ENCODE measurements at places on chromosomes 5 and 9.

- DNase-seq, result no peak
Observed at GRCh38 chr9:116279230-116279629, 125.6 kb downstream of the PAPPA start.

DNA sequence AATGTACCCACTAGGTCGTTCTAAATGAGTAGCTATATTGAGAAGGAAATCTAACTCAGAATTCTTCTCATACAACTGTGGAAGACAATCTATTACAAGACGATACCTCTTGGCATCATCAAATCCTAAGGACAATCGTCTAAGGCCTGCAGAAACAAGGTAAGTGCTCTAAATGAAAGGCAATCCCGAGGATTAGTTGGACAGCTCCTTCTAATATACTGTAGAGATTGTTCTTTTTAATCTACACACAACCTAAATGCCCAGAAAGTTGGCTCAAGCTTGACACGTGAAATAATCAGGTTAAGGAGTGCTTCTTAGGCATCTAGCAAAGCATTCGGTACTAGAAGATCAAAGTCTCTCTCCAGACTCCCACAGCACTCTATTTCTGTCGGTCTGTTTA, 55.1 kb downstream of the MED27 start:
- DNase-seq, result no peak

GRCh38 chr5:59685793-59686192, 207.7 kb downstream of the PDE4D start:
- no peak for DNase-seq

DNA sequence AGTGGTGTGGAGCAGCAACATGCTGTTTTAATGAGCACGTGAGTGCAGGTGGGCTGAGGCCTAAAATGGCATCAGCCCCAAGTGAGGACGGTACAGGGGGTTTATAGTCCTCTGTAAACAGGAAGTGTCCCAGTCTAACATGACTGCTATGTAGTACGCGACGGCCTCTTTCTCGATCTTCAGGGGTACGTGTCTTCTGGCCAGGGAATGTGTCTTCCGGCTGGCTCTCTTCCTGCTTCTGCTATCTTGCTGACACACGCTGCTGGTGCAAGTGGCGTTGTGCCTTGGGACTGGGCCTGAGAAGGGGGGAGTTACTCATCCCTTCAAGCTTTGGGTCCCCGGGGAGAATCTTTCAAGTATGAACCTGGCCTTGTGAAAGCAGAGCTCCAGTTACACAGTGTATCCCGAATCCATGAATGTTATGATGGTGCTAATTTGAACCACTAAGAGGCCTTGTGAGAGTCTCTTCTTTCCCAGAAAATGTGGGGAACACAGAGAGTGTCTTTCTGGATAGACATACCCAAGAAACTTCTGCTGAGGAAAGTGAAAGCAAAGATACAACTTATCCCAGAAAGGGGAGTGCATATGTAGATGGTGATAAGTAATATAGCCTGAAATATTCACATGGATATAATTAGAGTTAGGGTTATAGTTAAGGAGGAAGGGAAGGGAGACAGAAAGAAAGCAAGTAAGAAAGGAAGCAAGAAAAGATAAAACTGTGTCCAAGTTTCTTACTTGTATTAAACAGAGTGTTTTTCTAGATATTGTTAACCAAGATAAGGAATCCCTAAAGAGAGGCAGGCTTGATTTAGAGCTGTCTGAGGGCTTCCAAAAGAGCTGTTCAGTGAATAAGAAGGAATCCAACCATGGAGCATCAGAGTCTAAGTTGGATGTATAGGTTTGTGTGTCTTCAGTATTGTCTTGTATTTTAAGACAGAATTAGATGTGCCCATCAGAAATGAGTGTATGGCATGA, 35.5 kb upstream of the ANXA2R start:
- no peak for DNase-seq

DNA sequence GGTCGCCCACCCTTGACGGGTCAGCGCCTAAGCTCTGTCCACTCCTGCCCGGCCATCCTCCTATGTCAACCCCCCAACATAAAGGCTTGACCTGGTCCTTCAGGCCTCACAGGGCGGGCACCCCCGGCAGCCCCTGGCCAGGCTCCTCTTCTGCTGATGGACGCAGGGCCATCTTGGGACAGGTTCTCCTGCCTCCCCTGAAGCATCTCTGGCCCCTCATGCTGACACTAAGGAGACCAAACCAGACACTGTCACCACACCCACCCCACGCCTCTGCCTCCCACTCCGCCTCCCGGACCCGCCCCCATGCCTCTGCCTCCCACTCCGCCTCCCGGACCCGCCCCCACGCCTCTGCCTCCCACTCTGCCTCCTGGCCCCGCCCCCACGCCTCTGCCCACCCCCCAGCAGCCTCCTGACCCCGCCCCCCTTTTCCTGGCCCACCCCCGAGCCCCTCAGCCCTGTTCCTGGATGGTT, 6.8 kb downstream of the OBP2A start:
- DNase-seq, result no peak

GRCh38 chr9:124814164-124814535, 37.2 kb downstream of the OLFML2A start:
- no peak for DNase-seq

- no peak for DNase-seq
Observed at GRCh38 chr5:32712481-32713360, 1.6 kb downstream of the NPR3 start.

GRCh38 chr9:134858051-134858841, 22.4 kb upstream of the FCN2 start:
- no peak for DNase-seq

- DNase-seq, result no peak
Observed at GRCh38 chr5:9652295-9652694, 22.1 kb upstream of the TAS2R1 start.
